ENCODE measurements at places on chromosomes 13 and 19. TPM values are rescaled to one million over a fixed set of nuclear protein-coding genes. Genes with fewer than 3 reads are reported as not detected.
A peak's percentile ranks its signal among the peaks of the same experiment; 100 is the strongest.

ANKLE1 gene
- 0.60 TPM for total RNA-seq

CGB1 gene
- total RNA-seq = not detected

SLC6A16 gene
- not detected for total RNA-seq

ADAT3 gene
- total RNA-seq = 3.7 TPM

PNMA8A gene
- not detected for total RNA-seq

NLRP5 gene
- total RNA-seq = 0.24 TPM

ZIM2 gene
- total RNA-seq = not detected

CD79A gene
- total RNA-seq = not detected

ZNF565 gene
- 4.2 TPM for total RNA-seq

HAUS5 gene
- 17.6 TPM for total RNA-seq

GRCh38 chr19:40055049-40055448 is 982 bp downstream of the ZNF780B start:
- DNase-seq = no peak

DNA sequence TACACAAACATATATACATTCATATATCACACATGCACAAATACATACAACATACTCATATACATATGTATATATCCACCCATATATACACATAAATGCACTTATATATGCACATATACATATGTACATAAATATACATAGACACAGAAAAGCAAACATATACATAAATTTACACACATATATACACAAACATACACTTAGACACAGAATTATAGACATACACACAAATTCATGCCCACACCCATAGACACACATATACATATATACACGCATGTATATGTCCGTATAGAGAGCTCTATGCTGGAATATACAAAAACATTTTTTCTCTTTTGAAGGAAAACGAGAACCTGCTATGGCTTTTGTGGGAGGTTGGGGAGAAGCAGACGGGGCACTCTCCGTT is 20.6 kb downstream of the PNMA8A start:
- DNase-seq = no peak

GRCh38 chr13:21528616-21529015 is 69.5 kb upstream of the ZDHHC20 start:
- DNase-seq = peak; percentile 62

DNA sequence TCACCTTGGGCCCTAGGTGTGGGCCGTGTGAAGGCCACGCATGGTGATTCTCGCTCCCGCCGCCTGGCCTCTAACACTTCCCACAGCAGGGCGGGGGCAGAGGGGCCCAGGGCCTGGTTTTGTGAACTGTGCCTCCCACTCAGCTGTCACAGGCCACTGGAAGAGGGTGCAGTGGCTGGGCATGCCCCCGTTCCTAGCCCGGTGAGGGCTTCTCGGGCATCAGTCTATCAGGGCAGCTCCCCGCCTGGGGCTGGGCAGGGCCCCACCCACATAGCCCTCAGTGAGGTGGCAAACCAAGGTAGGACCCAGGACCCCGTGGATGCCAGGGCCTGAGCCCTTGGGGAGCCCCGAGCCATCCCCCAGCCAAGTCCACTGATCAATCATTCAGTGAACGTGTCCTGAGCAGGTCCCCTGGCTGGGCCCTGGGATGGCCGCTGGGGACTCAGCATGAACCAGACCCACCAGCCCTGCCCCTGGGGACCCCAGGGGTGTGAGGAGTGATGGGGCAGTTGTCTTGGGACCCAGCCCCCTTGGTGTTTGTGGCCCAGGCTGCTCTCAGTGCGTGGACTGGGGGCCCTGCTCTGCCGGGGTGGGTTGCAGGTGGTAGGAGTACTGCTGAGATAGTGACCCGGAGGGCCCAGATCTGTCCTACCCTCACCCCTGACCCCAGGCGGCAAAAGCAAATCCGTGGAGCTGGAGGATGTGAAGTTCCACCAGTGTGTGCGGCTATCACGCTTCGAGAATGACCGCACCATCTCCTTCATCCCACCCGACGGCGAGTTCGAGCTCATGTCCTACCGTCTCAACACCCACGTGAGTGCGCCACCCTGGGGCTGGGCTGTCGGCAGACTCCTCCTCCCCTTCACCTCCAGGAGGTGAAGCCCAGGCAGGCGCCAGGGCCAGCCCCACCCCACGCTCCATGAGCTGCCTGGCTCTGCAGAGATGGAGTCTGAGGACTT is 29.4 kb downstream of the AP1M1 start:
- DNase-seq = no peak

DNA sequence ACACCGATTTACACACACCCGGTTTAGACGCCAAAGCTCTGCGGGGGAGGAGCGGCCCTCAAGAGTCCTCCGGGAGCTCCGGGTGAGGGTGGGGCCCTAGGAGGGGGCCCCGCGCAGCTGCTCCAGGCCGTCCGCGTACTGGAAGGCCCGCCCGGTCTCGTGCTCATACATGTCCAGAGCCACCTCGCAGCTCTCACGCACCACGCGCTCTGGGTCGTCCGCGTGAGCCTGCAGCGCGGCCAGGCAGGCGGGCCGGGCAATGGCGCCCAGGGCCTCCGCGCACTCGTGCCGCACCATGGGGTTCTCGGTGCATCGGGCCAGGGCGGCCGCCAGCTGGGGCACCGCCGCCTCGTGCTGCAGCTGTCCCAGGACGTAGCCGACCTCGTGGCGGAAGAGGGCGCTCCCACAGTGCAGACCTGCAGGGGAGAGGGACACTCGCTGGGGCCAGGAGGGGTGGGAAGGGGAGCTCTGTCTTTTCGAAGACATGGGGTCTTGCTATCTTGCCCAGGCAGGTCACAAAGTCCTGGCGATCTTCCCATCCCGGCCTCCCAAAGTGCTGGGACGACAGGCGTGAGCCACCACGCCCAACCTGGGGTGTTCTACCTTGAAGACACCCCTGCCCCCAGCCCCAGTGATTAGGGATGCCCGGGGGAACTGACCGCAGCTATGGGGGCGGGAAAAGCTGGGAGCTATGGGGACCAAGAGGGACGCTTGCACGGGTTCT is 8.3 kb upstream of the SMIM44 start:
- no peak for DNase-seq

GRCh38 chr13:41049480-41050440 is 11.5 kb upstream of the WBP4 start:
- DNase-seq = no peak

GRCh38 chr13:21884299-21884909 is 213.5 kb downstream of the FGF9 start:
- DNase-seq = no peak

- DNase-seq = no peak
Measured at GRCh38 chr13:95505265-95505664, 47.3 kb upstream of the CLDN10 start.

DNA sequence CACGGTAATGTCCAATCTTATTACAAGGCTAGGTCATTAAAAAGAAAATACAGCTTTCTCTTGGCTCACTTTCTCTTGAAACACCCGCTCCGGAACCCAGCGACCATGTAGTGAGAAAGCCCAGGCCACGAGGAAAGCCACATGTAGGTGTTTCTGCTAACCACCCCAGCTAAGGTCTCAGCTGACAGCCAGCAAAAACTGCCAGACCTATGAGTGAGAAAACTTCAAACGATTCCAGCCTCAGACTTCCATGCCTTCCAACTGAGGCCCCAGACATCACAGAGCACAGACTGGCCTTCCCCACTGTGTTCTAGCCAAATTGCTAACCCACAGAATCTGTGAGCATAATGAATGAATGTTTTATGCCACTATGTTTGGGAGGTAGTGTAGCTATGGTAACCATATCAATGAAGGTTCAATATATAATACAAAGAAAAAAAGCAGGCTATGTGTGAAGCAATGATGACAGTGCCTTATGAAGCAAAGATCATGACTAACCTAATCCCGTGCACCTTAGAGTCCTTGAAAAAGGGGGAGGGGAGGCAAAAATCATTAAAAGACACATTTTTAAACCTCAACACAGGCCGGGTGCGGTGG is 11.9 kb upstream of the TPTE2 start:
- no peak for DNase-seq

DNA sequence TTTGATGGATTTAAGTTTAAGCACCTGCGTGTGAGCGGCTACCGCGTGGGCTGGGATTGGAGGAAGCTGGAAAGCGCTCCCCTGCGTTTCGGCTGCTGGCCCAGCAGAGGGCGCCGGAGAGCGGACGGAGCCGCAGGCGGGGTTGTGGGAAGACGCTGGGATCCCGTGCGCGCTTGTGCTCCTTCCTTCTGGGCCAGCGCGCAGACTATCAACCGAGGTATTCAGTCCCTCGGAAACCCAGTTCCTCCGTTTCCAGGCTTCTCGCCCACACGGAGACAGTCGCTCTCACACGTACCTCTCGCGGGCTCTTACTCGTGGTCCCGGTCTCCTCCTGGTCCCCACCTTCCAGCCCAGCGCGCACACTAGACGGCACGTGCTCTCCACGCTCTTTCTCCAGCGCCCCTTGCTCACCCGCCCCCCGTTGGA is 28.8 kb downstream of the EPN1 start:
- no peak for DNase-seq

DNA sequence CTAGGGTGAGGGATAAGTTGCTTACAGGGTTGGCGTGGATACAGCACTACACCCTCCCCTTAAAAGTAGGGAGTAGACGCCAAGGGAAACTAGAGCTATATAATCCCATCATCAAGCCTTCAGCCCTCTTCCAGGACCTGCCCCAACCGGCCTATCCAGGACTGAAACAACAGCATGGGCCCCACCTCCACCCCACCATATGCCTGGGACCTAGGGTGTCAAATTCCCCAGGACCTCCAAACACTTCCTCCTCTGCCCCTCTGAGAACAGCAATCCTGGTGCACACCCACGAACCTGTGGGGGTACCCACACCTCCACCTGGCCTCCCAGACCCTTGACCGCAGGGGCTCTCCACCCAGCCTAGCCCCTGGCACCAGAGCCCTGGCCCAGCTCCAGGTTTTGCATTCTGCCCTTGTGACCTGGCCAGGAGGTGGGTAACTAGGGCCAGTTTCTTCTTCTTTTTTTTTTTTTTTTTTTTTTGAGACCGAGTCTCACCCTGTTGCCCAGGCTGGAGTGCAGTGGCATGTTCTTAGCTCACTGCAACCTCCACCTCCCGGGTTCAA is 1.4 kb upstream of the CYP2F1 start:
- no peak for DNase-seq

- DNase-seq = no peak
Measured at GRCh38 chr19:10431254-10431942, 11.1 kb downstream of the PDE4A start.

DNA sequence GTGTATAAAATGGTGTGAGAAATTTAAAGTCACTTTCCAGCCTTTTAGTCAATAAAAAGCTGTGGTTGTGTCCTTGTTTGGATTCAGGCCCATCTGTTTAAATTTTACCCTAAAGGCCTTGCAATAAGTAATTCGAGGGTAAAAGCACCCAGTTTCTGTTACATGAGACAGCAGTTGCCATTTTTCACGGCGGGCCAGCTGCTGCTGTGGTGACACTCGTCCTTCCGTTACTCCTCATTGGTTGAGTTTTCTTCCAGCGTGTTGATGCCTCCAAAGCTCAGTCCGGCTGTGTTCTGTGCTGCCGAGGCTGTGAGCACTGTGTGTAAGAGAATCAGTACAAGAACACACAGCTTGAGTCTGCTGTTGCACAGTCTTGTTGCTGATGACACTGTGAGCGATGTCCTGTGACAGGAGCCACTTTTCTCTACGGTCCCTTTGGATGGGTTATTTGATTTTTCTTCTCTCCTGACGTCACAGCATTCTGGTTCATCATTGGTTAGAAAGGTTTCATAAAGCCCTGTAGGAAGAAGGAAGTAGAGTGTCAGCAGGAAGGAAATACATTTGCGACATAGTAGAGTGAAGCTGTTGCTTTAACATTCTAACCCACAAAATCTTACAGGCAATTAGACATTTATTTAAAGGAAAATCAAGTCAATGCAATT is 602.5 kb upstream of the ARGLU1 start:
- no peak for DNase-seq

GRCh38 chr13:39419068-39419467 is 183.9 kb downstream of the LHFPL6 start:
- DNase-seq = no peak

DNA sequence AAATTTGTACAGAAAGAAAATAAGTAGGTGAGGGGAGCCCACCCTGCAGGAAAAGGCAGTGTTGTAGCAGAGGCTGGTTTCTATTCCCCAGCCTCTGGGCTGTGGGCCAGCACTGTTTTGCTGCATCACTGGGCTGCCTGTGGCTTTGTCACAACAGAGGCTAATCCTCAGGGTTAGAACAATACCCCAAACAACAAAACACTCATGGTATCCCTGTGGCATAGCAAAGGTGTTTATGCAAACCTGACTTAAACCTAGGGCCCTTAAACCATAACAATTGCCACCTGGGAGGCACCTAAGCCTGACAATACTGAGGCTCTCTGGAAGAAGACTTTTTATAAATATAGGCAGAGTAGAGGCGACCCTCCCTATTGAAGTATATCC is 314.7 kb downstream of the OLFM4 start:
- no peak for DNase-seq

- DNase-seq = no peak
Measured at GRCh38 chr19:46718157-46718933, 1.4 kb upstream of the PRKD2 start.
